NCI-H748 treated with DMSO at 0.1 percent for 48 hours (cell line): ENCODE measurements at places on chromosomes 6 and 20.

DNA sequence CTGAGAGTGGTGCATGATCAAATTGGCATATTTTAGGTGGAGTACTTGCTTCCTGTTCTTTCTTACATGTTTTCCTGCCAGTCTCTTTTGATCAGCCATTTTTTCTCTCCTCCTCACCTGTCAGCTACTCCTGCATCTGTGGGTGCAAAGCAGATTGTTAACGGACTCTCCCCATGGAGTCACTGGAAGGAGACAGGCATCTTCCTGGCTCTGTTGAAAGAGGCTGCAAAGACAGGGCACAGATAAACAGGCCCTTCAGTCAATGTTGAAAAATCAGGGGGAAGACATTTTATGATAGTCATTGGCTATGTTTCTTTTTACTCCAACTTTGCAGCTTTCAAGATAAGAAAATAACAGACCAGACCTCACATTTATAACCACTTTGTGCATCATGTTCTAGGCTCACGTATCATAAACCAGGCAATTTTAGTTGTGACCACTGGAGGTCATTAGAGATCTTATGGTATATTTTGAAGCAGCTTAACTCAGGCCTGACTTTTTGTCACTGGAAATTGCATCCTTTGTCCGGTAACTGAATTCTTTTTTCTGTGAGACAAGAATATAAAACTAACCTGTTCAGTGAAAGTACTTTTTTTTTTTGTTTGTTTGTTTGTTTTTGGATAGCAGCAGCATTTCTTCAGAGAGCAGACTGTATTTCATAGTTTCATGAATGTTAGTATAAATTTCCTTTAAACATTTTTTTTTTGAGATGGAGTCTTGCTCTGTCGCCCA lies 20.1 kb downstream of the ECT2L start:
- peak; percentile 89 for DNase-seq

DNA sequence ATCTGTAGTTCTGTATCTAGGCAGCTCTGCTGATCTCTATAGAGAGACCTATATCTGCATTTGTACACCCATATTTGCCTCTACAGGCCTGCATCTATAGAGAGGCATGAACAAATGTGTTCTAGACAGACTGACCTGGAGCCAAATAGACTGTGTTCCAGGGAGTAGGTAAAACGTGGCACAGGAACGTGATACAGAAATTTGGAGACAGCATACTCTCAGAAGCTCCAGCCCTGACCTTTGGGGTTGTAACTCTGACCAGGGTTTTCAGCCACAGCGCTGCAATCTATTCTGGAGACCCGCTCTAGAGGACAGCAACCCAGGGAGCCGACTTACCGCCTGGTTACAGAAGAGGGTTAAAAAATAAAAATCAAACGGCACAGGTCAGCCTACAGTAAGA lies 983 bp downstream of the RBBP9 start:
- DNase-seq = peak; percentile 61

GRCh38 chr6:48169635-48170034 lies 58.6 kb upstream of the PTCHD4 start:
- DNase-seq = no peak

DNA sequence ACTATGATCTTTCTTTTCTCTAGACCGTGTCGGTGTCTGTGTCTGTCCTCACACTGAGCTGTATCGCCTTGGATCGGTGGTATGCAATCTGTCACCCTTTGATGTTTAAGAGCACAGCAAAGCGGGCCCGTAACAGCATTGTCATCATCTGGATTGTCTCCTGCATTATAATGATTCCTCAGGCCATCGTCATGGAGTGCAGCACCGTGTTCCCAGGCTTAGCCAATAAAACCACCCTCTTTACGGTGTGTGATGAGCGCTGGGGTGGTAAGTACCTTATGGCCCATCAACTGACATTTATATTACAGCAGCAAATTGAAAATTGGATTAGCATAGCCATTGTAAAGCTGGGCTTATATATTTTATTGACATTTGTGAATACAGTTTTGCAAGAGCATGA lies 72.2 kb upstream of the GFRAL start:
- no peak for DNase-seq

- DNase-seq = no peak
Measured at GRCh38 chr20:36004045-36004444, 35.7 kb downstream of the CNBD2 start.

- DNase-seq = no peak
Measured at GRCh38 chr20:58569241-58570125, 54.3 kb upstream of the APCDD1L start.

GRCh38 chr6:116764961-116765841 lies at the start of gene FAM162B:
Gene FAM162B, minus strand, starts transcription at chr6:116765719. Its CDS starts 143 bp downstream, at chr6:116765576.
- no peak for DNase-seq

DNA sequence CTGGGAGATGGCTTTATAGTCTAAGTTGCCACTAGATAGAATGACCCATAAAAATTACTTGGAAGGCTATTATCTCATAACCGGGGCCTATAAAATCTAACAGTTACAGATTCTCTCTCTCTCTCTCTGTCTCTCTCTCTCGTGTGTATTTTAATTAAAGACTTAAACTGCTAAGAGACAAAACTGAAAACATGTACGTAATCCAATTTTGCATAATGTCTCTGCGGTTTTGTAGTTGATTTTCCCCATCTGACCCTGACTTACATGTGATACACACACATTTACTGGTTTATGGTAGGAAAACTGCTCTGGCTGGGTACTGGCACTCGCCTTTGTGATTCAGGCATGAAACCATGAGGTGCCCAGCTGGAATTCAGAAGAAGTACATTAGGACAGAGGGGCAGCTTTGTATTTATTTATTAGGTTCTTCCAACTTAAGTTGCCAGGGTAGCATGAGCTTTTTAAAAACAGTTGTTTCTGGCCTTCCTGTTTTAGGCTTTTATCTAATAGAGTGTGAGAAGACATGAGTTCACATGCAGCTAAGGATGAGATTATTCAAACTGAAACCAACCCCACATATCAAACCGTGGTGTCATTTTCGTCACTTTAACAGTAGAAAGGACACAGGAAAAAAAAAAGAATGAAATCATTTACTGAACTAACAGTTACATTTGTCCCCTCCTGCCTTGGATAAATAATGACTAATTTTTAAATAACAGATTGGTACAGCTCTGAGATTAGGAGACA lies 182.5 kb downstream of the GMPR start:
- DNase-seq = no peak

GRCh38 chr6:72081871-72082270 lies 195.5 kb downstream of the RIMS1 start:
- no peak for DNase-seq

GRCh38 chr6:147708170-147708569 lies 199.7 kb downstream of the SAMD5 start:
- DNase-seq = no peak

GRCh38 chr6:153963352-153963751 lies 75.7 kb upstream of the OPRM1 start:
- no peak for DNase-seq

- no peak for DNase-seq
Measured at GRCh38 chr6:119791736-119792135, 442.2 kb upstream of the MAN1A1 start.

DNA sequence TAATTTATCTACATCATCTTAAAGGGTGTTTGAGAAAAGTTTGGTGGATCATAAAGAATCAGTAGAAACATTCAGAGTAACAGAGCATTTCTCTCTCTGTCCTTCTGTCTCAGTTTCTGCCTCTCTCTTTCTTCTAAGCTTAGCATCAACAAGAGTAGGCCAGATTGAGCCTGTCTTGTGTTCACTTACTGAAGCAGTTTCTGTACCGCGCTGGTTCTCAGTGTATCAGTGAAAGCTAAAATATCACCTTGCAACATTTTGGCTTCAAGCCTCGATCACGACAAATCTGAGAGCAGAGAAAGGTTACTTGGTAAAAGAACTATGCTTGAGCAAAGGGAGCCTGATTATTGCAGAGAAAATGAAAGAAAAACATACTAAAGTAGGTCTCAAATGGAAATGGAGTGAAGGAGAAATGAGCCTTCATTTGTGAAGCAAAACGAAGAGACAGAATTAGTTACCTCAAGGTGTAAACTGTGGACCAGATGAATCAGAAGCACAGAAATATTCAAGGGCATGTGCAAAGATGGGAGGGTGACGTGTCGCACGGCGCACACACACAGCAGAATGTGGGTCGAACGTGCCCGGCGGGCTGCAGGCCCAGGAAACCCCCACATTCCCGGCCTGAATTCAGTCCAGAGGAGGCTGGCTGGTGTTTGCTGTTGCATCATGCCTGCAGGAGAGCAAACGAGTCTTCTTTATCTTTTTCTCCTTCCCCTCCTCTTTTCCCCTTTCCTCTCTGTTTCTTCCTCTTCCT lies 509.3 kb downstream of the QKI start:
- DNase-seq = no peak

- DNase-seq = peak; percentile 27
Measured at GRCh38 chr6:52352239-52353018, 9.5 kb upstream of the PAQR8 start.

DNA sequence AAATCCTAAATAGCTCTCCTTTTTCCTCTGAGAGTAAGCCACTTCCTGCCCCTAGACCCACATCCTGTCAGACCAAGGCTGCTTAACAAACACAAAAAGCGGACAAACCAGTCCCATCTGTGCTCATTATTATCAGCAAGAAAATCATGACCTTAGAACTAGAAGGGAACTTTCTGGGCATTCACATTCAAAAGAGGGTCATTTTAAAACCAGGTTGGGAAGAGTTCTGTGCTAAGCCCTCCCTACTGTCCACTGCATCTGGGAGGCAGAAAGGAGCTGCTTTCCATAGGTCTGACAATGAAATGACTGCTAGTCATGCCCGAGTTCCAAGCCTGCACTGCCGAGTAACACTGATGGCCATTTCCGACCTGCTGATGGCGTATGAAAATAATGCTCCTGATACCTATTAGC lies 15.4 kb downstream of the EZR start:
- peak; percentile 27 for DNase-seq

- no peak for DNase-seq
Measured at GRCh38 chr20:53829255-53829723, 235.7 kb upstream of the ZNF217 start.

DNA sequence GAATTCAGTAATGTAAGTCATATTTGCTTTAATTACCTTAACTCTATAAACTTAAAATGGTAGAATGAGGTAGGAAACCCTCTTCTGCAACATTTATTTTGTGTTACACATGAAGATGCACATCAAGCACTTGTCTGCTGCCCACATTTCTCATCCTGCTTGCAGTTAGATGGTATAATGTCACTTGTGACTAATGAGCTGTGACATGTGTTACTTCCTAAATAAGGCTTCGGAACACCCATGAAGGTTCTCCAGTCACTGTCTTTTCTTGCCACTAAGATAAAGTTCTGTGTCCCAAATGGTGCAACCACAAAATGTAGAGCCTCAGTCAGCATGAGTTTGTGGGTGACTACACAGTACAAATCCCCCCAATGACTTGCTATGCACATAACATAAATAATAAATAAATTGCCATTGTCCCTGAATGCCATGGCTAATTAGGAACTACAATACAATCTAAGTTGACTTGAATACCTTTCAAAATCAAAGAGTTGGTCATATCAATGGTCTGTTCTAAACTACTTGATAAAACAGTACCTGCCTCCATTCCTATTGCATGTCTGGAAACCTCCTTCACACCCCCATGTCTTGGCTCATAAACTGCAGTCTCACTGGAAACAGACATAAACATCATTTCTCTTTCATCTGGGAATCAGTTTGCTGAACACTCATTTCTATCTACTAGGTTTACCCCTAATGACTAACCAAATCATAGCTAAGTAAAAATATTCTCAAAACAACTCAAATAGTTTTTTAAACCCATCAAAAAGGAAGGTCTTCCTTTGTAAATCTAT lies 157.2 kb downstream of the PTPRK start:
- DNase-seq = no peak

DNA sequence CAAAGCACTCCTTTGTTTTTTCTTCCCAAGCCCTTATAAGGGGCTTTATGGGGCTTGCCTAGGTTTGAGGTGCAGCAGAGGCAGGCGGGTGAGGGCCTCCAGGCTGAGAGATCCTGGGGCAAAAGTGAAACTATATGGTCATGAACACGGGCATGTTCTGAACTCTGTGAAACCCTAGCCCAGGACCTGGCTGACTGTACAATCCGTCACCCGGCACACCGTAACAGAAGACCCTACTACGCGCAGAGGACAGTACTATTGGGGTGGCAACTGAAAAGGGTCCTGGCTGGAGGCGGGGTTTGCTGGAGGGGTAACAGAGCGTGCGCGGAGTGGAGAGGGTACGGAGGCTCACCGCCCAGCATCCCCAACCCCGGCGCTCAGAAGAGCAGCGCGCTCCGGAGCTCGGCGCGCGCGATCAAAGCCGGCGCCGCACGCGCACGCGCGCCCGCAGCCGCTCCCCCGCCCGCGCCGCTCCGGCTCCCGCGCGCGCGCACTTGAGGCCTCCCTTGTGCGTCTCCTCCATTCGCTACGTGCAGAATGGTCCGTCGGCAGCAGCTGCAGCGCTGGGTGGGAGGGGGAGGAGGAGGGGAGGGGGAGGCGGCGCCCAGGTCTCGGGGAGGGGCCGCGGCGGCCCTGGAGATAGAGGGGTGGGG lies 54.2 kb downstream of the MRPL14 start:
- DNase-seq = no peak

GRCh38 chr6:150592377-150592995 lies 7.2 kb upstream of the PLEKHG1 start:
- DNase-seq = no peak

- no peak for DNase-seq
Measured at GRCh38 chr20:18705910-18706309, 107.7 kb upstream of the SCP2D1 start.

- DNase-seq = no peak
Measured at GRCh38 chr6:108452711-108453195, 108.0 kb upstream of the FOXO3 start.

GRCh38 chr6:133170602-133171001 lies 70.6 kb upstream of the EYA4 start:
- no peak for DNase-seq

DNA sequence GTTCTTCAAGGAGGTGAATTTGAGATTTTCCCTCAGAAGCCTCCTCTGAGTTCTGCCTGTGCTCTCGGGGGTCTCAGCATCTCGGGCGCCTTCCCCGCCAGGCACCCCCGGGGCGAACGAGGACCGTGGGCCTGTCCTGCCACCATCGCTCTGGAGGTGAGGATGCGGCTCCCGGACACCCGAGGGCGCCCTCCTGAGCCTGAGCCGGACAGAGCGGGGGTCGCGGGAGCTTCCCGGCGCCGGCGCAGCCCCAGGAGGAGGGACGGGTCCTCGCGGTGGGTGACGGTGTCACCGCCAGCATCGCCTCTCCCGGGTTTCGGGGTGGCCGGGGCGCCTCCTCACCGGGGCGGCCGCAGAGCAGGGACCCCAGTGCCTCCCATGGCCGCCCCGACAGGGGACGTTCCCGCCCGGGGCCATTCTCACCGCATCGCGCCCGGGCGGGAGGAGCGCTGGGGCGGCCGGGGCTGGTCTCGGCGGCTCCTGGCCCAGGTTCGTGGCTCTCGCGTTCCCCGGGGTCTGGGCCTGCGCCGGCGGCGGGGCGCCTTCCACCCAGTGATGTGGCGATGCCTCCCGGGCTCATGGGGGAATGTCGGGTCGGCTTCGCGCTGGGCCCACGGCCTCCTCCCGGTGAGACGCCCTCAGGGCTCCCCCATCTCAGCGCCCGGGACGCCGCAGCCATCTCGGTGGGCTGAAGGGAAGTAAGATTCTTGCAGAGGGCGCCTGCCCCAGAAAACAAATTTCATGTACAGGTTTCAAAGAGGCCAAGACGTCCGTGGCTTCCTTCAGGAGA lies 210.5 kb downstream of the ERMARD start:
- DNase-seq = no peak

GRCh38 chr6:65259982-65260381 lies 447.0 kb downstream of the EYS start:
- DNase-seq = no peak
